ENCODE measurements at places on chromosomes 1 and 21.

DNA sequence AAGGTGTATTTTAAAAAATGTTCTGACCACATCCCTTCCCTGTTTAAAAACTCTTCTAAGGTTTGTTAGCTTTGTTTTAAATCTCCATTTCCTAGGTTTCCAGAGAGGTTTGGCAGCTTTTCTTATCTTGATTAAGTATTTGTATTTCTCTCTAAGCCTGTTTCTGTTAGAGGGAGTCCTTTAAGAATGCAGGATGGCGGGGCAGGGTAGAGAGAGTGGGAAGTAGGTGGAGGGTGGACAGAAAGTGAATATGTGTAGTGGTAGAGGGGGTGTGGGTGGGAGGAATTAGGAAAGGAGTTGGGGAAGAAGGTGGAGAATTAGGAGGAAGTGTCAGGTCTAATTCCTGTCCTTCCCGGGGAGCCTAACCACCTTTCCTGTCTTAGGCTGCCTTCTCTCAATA is 21.2 kb upstream of the SERBP1 start:
- no peak for DNase-seq

GRCh38 chr1:15016526-15016925 is 137.0 kb upstream of the TMEM51 start:
- DNase-seq, result no peak

- no peak for DNase-seq
Observed at GRCh38 chr1:207156095-207156494, 52.1 kb downstream of the C4BPA start.

DNA sequence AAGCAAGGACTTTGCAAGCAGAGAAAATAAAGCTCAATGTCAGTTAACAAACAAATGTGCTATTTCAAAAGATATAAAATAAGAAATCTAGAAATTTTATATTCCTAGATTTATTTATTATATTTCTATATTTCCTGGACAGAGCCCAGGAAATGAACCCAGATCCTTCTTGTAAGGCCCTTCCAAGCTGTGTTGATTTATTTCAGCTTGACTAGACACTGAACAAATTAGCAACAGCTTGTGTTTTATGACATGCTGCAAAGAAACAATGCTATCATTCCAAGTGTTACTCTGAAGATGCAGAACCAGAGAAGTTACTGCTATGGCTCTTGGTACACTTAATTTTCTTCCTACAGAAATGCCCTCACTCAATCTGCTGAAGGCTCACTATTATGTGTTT is 6.2 kb downstream of the TGFBR3 start:
- DNase-seq, result no peak

GRCh38 chr21:34008618-34009017 is 64.8 kb upstream of the MRPS6 start:
- no peak for DNase-seq

GRCh38 chr21:45906859-45907258 is 74.7 kb upstream of the COL6A1 start:
- DNase-seq, result no peak

- DNase-seq, result no peak
Observed at GRCh38 chr1:203126866-203127665, 460 bp upstream of the ADORA1 start.

DNA sequence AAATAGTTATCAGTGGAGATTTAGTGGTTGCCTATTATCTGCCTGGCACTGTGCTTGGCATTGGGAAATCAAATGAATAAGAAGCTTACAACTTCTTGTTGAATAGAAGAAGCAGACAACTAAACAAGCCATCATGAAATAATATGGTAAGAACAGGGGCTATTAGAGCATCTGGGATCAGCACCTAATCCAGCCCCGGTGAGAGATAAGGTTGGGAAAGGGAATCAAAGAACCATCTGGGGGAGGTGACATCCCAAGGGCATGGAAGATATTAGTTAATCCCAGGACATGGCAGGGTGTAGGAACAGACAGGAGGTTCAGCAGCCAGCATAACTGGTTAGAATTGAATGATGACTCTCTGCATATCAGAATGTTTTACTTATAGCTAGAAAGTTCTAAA is 36.3 kb upstream of the SUCO start:
- no peak for DNase-seq

- peak; percentile 18 for DNase-seq
Observed at GRCh38 chr1:8525558-8526275, 207.8 kb downstream of the SLC45A1 start.

DNA sequence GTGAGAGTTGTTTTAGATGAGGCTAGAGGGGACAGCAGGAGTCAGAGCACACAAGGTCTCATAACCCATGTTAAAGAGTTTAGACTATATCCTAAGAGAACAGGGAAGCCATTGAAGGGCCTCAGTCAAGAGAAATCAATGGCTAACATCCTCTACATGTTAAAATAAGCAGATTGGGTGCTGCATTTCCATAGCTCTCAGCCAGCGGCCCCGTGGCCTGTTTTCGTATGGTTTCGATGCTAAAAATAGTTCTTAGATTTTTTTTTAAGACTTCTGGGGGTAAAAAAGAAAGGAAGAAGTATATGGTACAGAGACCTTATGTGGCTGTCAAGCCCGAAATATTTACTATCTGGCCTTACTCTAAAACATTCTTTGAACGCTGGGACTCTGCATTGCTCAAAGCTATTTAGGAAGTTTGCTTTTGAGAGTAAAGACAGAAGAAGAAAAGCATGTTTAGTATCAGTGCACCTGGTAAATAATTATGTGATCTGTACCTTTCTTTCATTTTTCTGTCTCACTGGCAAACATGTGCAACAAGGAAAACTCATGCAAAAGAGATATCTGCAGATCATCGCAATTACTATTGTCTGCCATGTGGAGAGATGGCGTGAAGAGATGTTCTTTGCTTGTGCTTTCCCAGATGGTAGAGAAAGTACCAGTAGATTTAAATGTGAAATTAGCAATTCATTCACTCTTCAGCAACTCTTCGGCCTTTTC is 8.4 kb downstream of the PDIK1L start:
- DNase-seq, result no peak

GRCh38 chr1:29875557-29876028 is 639.3 kb downstream of the PTPRU start:
- no peak for DNase-seq

DNA sequence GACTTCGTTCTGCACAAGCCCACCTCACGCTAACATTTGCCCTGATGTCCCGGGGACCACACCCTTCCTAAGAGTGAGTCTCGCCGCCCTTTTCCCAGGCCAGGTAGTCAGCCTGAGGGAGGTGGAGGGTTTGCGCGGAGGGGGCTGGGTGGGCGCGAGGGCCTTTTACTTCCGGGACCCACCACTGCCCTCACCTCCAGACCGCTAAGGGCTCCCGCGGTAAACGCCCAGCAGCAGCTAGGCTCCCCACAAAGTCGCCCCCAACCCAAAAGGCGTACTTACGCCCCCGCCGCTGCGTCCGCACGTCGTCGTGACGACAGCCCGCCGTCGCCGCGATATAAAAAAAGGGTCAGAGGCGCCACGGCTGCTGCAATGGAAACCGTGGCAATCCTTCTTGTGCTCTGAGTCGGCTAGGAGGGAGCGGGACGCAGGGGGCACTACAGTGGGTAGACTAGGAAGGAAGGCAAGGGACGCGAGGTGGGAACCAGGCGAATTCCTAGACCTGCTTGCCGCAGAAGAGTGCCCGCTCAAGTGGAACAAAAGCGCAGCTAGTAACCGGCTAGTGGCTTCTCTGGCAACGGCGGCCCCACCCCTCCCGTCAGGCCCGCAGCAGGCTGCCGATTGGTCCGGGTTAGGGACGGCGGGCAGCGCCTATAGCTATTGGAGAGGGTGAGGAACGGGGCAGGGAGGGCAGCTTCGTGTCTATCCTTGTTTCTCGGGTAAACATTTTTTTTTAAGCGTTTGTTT is at the start of gene ODF2L:
Gene ODF2L (minus strand): TSS at position 573 of the 747 bp plus-strand sequence. CDS start 9,296 bp downstream, outside the sequence.
- DNase-seq, result peak; percentile 74

- no peak for DNase-seq
Observed at GRCh38 chr1:162538815-162539431, 22.6 kb upstream of the UAP1 start.

DNA sequence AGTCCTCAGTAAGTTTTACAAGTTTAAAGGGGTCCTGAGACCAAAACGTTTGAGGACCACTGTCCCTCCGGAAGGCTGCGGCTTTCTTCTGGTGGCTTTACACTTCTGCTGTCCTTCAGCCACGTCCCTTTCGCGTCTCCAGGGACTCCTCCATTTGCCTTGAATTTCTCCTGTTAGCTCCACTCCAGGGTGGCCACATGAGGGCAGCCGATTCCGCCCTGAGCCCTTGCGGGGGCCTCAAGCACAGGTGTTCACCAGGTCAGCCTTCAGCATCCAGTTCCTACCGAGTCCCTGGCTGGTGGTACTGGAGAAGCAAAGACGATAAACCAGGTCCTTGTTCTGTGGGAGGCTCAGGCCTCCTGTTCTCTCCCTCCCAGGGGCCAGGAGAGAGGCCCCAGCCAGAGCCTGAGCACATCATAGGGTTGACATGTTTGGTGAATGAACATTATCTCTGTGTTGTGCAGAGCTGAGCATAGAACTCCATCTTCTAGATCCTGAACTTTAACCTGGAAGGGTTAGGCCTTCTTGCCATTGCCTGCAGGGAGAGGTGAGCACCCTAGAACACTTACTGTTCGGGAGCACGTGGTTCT is 27.4 kb upstream of the COQ8A start:
- peak; percentile 20 for DNase-seq

- no peak for DNase-seq
Observed at GRCh38 chr1:245717611-245718010, 562.8 kb downstream of the KIF26B start.
